ENCODE measurements at places on chromosomes 2 and 18.

DNA sequence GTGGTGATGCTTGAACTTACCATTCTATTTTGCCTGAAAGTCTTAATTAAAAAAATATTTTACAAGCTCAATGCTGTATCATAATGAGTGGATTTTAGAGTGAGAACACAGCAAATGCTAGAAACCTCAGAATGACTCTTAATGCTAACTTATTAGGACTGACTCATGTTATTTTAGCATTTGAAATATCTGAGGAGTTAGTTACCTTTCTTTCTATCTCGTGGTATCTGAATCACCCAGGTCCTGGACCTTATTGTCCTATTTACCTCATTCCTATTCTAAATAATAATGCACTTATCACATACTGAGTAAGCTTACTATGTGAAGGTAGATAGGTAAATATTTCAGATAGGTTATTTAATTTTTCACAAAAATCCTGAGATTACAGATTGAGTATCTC lies 70.7 kb downstream of the SOS1 start:
- no peak for DNase-seq

GRCh38 chr2:104847586-104848160 lies 6.2 kb upstream of the POU3F3 start:
- DNase-seq, result no peak

- no peak for DNase-seq
Observed at GRCh38 chr2:237731663-237732062, 66.9 kb upstream of the RBM44 start.

DNA sequence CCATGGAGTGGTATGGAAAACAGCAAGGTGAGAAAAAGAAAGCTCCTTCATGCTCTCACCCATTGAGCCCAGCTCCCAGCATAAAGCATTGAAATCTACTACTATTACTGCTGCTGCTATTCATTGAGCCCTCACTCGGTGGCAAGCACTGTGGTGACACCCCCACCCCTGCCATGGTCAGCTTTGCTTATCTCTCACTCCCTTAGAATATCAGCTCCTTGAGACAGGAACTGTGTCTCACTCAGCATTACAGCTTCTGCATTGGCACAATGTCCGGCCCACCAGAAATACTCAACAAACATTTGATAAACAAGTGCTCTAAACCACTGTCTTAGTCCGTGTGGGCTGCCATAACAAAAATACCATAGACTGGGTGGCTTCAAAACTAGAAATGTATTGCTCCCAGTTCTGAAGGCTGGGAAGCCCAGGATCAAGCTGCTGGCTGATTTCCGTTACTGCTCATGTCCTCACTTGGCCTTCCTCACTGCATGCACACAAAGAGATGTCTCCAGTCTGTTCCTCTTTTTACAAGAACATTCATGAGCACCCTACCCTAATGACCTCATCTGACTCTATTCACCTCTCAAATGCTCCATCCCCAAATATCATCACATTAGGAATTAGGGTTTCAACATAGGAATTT lies 116.3 kb downstream of the ZBTB7C start:
- no peak for DNase-seq

GRCh38 chr2:239792405-239793084 lies 232.6 kb downstream of the NDUFA10 start:
- DNase-seq, result no peak

GRCh38 chr2:5777131-5777535 lies 84.9 kb downstream of the SOX11 start:
- no peak for DNase-seq

DNA sequence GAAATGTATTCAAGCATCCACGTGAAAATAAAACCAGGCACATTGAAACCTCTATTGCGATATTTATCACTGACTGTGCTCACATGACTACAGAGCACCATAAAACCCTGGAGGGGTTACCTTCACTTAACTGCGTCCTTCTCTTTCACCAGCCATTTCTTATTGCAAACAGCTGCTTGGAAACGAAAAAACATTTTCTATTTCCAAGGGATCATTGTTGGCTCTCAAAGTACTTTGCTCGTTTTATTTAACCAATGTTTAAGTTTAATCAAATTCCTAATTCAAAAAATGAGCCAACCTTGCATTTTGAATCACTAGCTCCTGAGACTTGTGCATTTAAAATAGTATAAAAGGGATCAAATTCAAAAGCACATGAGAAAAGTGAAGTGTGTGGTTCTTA lies 134.4 kb downstream of the OSR1 start:
- DNase-seq, result no peak

GRCh38 chr2:69933839-69934613 lies 19.1 kb downstream of the MXD1 start:
- DNase-seq, result no peak

DNA sequence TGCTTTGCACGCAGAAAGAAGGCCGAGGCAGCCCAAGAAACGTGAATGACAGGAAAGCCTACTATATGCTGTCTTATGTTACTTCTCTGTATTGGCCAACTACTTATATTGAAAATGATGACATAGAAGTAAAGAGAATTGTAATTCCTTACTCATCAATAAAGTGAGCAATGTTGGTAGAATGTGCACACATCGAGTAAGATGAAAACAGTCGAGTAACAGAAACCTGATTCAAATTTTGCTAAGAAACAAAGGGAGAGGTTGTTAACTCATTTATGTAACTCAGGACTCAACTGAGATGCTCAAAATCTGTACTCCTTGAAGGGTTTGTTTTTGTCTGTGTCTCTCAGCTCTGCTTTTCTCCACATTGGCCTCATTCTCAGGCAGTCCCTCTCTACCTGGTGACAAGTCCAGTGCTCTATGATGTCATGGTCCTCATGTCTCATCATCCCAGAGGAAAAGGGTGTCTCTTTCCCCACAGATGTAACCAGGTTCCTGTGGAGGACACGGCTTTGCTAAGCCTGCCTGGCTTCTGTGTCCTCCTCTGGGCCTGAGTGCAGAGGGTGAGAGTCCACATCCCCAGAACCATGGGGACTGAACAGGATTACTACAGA lies 30.3 kb upstream of the CCDC93 start:
- DNase-seq, result no peak

GRCh38 chr2:70477441-70477844 lies 76.2 kb downstream of the TGFA start:
- no peak for DNase-seq

DNA sequence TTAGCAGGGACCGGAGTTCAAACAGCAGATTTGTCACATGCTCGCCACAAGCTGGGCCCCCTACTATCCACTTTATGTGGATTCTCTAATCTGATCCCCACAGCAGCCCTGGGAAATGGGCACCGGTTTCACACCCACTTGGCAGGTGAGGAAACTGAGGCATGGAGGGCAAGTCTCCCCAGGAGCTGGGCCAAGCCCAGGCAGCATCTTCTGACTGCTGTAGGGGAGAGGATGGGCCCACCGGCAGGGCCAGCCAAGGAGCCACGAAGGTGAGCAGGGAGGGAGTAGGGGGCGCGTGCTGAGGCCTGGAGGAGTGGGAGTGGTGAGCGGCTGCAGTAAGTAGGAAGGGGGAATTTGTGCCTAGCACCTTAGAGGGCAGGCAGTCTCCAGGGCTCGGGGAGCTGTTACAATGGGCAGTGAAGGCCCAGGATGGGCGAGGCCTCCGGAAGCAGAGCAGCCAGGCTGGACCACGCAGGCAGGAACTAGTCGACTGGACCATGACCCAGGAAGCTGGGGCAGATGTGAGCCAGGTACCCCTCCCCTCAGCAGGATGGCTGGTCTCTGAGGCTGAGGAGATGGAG lies 37.1 kb downstream of the COA5 start:
- DNase-seq, result no peak

- no peak for DNase-seq
Observed at GRCh38 chr18:71011389-71011788, 722.5 kb downstream of the SOCS6 start.

GRCh38 chr18:13530879-13531387 lies 195.4 kb downstream of the FAM210A start:
- no peak for DNase-seq

DNA sequence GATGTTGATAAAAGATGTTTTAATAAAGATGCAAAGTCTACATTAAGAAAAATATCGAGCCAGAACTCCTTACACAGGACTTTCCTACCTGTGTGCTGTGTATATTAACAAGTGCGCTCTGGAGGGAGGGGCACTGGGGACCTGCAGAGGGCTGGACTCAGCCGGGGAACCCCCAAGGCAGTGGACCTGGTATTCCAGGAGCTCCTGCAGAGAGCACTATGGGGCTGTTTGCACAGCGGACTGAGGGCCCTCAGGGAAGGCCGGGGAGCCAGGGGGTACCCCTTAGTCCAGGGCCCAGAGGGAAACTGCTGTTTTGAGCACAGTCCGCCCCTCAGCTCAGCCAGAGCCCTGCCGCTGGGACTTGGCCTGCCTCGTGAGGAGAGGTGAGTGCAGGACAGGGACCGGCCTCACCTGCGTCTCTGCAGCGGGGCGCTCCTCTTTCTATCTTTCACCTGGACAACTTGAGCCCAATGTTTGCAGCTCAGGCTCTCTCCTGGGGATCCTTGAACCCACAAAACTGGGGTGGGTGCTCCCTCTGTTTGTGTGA lies 168.4 kb downstream of the ARL4C start:
- no peak for DNase-seq

DNA sequence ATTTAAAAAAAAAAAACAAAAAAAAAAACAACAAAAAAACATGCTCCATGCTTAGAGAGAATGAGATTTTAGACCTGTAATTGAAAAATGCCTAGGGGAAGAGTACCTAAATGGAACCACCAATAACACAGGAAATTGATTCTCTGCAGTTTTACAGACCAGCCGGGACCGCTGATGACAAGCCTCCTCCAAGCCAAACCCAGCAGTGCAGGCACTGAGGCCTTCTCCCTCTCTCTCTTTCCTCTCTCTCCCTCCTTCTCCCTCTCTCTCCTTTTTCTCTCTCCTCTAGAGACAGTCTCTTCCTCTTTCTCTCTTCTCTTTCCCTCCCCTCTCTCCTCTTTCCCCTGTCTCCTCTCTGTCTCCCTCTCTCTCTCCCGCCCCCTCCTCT lies 228.8 kb upstream of the COPS8 start:
- DNase-seq, result no peak

DNA sequence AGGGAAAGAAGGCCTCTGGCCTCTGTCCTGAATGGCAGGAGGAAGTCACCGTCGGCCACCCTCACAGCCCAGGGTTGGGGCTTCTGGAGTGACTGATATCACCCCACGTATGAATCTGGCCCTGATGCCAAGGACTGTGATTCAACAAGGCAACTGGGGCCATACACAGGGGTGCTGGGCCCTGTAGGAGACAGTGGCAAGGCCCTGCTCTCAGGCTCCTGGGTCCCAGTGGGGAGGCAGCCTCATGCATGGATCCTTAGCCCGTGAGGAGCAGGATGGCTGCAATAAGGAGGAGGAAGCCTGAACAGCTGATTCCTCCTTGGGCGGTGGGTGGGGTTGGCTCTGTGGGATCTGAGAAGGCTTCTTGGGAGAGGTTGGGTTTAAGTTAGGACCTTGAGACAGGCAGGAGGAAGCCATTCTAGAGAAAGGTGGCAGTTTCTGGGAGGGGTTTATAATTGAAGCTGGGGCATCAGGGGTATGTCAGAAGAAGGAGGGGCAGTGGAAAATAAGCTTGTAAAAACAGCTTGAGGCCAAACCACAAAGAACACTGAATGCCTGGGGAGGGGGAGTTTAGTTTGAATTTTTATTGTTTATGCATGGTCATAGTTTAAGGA lies 42.8 kb upstream of the LAPTM4A start:
- DNase-seq, result no peak

- DNase-seq, result no peak
Observed at GRCh38 chr2:157231476-157231875, 26.0 kb upstream of the GALNT5 start.

DNA sequence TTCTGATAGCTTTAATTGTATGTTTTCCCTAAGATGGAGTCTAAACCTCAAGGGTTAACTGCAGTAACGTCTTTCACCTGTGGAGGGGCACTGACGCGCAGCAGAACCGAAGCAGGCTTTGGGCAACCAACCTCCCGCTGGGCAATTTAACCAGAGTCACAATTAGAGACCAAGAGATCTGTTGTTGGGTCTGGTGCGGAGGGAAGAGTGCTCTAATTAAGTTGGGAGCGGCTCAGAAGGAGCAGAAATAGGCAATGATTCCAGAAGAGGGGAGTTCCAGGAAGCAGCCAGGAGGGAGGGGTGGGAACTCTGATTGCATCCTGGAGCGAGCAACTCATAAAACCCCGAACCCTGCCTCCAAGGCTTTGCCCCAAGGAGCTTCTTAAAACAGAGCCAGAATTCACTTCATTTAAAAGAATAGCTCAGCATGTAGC lies 245.8 kb downstream of the PAX3 start:
- no peak for DNase-seq

GRCh38 chr2:183533021-183533420 lies 408.8 kb downstream of the NUP35 start:
- no peak for DNase-seq

GRCh38 chr2:213121690-213122089 lies 29.7 kb downstream of the IKZF2 start:
- no peak for DNase-seq

DNA sequence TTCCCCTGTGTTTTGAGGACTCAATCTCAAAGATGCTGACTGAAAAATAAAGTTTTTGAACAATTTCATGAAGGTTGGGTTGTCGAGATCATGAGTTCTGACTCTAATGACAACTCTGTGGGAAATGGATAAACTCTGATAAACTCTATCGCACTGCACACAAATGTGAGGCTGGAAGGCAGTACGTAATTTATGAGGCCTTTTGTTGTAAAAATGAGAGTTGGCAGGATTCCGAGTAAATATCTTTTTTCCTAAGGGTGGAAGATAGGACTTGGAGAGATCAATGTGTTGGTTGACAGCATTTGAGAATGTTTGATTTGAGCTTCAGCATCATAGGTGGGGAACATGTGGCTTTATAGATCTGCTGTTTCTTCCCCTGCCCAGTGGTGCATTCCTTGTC lies 90.4 kb downstream of the SPTBN1 start:
- DNase-seq, result no peak

DNA sequence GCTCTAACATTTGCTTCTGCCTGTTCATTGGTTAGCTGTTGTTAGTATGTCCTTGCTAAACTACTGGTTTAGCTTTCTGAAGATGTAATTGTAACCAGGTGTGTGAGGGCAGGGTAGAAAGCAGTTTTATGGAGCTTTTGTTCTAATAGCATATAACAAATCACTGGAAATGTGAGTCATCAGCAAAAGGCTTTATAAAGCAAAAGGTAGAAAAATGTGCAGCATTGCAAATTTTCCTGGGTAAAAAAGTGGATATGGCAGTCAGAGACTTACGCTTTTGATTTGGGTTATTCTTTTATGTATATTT lies 85.3 kb downstream of the ZNF407 start:
- no peak for DNase-seq

DNA sequence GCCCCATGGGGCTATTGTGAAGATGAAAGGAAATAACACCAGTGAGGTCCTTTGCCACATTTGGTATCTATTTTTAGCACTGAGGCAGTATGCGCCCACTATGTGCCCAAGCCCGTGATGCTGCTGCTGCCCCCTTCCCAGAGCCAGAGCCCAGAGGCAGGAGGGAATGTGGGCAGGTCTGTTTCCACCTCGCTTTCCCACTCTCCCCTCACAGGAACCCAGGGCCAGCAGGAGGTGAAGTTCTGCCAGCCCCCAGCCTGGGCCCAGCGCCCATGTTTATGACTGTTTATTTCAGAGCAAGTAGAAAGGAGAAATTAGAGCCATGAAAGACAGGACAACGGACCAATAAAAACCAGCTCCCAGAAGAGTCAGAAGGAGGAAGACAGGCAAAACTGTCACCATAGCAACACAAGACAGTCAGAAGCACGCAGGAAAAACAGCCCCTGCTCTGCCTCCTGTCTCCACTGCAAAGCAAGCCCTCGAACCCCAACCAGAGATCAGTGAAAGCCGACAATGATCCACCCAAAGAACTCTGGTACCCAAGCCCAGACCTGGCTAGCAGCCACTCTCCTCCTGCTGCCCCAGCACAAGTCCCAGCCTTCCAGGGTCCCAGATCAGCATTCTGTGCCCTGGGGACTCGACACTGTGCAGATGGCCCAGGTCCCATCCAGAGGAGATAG lies 1.4 kb downstream of the CYRIA start:
- peak; percentile 31 for DNase-seq

GRCh38 chr2:71045151-71045550 lies 23.3 kb upstream of the NAGK start:
- DNase-seq, result no peak

All from DMS79 (cell line).